ENCODE measurements at places on chromosomes 5 and 9.

DNA sequence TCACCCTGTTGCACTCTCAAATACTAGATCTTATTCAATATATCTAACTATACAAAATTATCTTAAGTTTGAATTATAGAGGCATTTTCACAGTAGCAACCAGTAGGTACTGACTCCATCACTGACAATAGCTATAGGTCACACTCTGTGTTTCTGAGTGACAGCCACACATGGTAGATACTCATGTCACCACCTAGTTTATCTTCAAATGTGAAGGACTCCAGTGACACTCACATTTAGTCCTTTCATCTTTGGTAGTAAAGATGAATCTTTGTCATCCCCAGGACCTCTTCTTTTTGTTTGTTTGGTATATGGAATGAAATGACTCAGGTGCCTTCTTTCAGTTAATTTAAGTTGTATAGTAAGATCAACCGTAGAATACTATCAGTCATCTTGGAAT lies 102.5 kb upstream of the DHFR start:
- DNase-seq = no peak

DNA sequence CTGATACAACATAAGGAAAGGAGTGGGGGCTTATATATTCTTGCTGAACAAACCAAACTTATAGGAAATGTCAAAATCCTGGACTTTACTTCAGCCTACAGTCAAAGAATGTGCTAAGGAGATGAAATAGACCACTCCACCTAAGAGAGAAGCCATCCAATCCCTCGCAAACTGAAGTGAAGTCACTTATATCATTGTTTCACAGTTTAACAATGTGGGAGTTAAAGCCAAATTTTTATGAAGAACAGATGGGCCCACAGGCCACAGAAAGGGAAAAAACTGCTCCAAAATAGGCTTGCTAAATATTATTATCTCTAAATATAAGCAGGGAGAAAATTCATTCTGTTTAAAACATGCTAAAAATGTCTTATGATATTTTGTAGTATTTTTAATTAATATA lies 233.3 kb downstream of the GAS1 start:
- DNase-seq = no peak

GRCh38 chr9:108710424-108710823 lies 145.4 kb downstream of the ACTL7B start:
- no peak for DNase-seq

- no peak for DNase-seq
Observed at GRCh38 chr9:76603448-76603895, 144.5 kb downstream of the GCNT1 start.

GRCh38 chr9:92947268-92948037 lies at the start of gene FGD3:
FGD3 (plus strand) TSS chr9:92947523; CDS start chr9:92976257, 28,734 bp downstream.
- no peak for DNase-seq

GRCh38 chr5:100667161-100667630 lies 132.0 kb downstream of the FAM174A start:
- DNase-seq = no peak

DNA sequence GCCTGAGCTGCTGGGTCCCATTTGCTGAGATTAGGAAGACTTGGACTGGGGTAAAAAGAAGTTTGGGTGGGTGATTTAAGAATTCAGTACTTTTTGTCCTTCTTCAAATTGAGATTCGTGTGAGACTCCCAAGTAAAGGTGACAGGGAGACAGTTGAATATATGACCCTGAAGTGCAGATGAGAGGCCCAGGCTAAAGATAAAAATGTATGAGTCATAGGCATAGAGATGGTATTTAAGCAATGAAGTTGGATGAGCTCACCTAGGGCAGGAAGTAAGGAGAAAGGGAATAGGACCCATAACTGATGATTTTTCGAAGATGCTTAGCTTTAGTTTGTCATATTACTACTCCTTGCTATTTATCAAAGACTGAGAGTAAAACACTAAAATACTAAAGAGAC lies 255.9 kb upstream of the ADRA1B start:
- DNase-seq = no peak

GRCh38 chr9:37622462-37622861 lies 28.3 kb upstream of the FRMPD1 start:
- no peak for DNase-seq

DNA sequence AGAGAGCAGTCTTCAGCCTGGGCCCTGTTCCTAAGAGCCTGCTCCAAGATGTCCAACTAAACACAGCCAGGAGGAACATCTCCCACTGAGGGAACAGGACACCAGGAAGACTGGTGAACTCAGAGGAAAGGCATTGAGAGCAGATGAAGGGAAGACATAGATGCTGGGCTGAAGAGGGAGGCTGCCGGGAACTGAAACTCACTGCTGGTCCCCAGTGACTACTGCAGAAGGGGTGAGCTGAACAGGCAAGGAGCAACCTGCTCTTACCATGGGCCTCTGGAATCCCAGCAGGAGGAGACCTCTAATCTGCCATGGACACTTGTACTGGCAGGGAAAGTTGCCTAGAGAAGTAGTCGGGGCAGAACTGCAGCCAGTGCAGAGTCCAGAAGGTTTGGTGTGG lies 95.7 kb downstream of the TRPM3 start:
- DNase-seq = no peak

GRCh38 chr5:73176250-73176649 lies 3.3 kb downstream of the TMEM174 start:
- DNase-seq = no peak

GRCh38 chr5:74034733-74035132 lies 408.7 kb downstream of the ARHGEF28 start:
- DNase-seq = no peak

DNA sequence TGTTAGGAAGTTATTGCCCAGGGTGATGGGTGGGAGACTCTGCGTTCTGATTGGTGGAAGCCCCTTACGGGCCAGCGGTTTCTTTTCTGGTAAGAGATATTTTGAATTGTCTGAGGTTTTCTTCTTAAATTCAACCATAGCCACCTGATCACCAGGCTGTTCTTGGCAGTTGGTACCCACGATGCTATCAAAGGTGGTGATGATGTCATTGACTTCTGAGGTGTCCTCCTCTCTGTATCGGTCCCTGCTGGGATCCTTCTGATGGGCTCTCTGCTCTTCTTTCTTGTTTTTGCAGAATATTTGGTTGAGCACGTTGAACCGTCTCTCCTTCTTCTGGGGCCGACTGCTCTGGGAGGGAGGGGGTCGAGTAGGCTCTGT lies 116.6 kb upstream of the IL6ST start:
- no peak for DNase-seq

- DNase-seq = no peak
Observed at GRCh38 chr5:160312134-160312959, at the start of gene CCNJL. CCNJL (minus strand) TSS chr5:160312564; CDS start chr5:160311923, 641 bp downstream.

All from DMS79 (cell line).